Hematopoietic multipotent progenitor cell treated with erythropoietin and hydrocortisone succinate and interleukin-3 and kit ligand, for 6 days (in vitro differentiated cells): ENCODE measurements at places on chromosomes 3 and 15.

GRCh38 chr3:37862219-37862902, 681 bp downstream of the CTDSPL start:
- DNase-seq: peak; percentile 58

DNA sequence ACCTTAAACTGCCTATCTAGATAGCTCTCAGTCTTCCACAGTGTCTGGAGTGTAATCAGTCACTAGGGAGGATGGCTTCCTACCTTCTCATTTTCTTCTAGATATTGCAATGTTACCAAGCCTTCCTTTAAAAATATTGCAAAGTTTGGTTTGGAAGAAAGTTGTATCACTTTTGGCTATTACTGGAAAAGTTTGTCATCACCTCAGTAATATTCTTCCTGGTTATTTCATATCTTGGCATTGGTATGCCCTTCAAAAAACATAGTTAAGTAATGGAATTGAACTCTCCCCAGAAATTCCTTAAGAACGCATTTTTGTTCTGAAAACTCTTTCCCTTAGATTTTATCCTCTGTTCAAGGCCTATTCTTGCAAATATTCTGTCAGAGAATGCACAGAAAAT, 179.3 kb upstream of the MME start:
- no peak for DNase-seq

- no peak for DNase-seq
Measured at GRCh38 chr3:16881896-16882630, 2.7 kb upstream of the PLCL2 start.

GRCh38 chr3:169150920-169151319, 512.6 kb downstream of the MECOM start:
- DNase-seq: no peak

GRCh38 chr3:193270451-193270850, 29.4 kb downstream of the PLAAT1 start:
- no peak for DNase-seq

GRCh38 chr3:32646761-32647160, 38.2 kb upstream of the CNOT10 start:
- no peak for DNase-seq

GRCh38 chr3:5295191-5295690, 107.7 kb downstream of the EDEM1 start:
- no peak for DNase-seq
